ENCODE measurements at places on chromosomes 4 and X.

- DNase-seq, result no peak
Measured at GRCh38 chrX:1545776-1546408, 8.9 kb upstream of the P2RY8 start.

DNA sequence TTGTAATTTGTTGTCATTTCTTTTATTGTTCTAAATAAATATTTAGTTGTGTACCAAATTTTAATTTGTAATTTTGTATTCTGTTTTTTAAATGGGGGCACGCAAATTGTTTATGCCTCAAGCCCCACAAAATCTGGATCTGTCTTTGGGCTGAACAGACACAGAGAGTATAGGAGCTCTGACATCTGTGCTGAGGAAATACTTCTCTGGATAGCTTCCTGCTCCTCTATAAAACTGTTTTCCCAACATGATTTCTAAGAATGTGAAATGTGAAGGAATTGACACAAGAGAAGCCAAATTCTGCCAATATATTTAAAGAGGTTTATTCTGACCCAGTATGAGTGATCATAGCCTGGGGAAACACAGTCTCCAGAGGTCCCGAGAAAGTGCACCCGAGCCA lies 93.0 kb downstream of the IL13RA2 start:
- DNase-seq, result no peak

GRCh38 chrX:11266573-11267003 lies 26.6 kb upstream of the AMELX start:
- DNase-seq, result no peak

DNA sequence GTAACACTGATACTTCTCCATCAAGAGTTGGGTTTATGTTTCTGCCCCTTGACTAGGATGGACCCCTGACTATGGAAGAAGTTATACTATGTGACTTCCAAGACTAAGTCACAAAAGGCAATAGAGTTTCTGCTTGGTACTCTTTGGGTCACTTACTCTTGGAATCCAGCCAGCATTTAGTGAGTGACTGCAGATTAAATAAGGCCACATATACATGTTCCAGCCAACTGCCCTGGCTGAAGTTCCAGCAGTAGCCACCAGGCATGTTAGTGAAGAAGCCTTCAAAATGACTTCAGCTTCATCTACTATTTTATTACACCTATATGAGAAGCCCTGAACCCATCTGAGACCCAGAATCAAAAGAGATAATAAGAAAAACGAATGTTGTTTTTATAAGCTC lies 524.0 kb downstream of the DMD start:
- no peak for DNase-seq

- DNase-seq, result no peak
Measured at GRCh38 chrX:16643176-16643575, 6.8 kb upstream of the S100G start.

DNA sequence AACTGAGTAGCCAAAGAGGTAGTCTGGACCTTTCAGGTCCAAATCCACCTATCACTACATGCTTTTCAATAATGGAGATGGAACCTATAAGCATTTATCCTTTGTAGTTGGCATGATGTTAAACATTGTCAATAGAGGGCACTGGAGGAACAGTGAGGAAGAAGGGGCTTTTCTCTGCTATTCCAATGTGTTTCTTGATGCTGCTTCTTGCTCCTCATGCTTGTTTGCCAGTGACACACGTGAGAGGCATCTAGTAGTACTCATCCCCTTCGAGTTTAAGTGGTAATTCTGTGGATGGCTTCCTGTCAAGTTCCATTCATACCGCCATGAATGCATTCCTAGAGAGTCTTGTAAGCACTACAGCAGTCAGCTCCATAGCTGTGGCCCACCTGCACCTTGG lies 84.0 kb downstream of the NAA11 start:
- DNase-seq, result no peak

GRCh38 chr4:136001791-136002190 lies 1530.5 kb downstream of the PCDH18 start:
- DNase-seq, result no peak

DNA sequence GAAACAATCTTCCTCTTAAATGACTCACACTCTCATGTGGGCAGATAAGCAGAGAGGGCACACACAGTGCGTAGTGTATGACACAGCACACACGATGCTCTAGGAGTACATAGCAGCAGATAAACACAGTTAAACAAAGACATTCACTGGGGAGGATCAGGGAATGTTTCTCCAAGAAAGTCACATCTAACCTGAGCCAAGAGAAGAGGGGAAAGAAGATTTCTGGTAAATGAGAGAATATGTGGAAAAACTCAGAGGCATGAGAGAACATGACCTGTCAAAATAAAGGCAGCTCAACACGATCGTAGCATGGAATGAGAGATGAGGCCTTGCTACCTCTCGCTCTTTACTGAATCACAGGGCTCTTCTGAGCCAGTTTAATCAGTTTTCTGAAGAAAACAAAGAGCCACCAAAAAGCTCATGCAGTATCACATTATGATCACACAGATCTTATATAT lies 251.0 kb downstream of the ANK2 start:
- no peak for DNase-seq

GRCh38 chr4:164481306-164482091 lies 272.4 kb upstream of the SMIM31 start:
- no peak for DNase-seq

GRCh38 chr4:140715119-140715518 lies 41.1 kb downstream of the TBC1D9 start:
- DNase-seq, result no peak

DNA sequence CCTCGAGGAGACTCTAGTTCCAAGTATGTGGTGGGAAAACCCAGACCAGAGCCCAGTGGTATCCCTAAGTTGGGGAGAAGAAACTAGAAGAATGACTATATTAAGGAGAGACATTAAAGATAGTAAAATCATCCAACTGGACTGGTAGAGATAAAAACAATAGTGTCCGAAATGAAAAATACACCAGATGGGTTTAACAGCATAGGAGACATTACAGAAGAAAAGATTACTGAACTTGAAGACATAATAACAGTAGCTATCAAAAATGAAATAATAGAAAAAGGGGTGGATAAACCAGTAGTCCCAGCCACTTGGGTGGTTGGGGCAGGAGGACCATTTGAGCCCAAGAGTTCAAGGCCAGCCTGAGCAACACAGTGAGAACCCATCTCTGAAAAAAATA lies 31.9 kb downstream of the SMIM14 start:
- no peak for DNase-seq

DNA sequence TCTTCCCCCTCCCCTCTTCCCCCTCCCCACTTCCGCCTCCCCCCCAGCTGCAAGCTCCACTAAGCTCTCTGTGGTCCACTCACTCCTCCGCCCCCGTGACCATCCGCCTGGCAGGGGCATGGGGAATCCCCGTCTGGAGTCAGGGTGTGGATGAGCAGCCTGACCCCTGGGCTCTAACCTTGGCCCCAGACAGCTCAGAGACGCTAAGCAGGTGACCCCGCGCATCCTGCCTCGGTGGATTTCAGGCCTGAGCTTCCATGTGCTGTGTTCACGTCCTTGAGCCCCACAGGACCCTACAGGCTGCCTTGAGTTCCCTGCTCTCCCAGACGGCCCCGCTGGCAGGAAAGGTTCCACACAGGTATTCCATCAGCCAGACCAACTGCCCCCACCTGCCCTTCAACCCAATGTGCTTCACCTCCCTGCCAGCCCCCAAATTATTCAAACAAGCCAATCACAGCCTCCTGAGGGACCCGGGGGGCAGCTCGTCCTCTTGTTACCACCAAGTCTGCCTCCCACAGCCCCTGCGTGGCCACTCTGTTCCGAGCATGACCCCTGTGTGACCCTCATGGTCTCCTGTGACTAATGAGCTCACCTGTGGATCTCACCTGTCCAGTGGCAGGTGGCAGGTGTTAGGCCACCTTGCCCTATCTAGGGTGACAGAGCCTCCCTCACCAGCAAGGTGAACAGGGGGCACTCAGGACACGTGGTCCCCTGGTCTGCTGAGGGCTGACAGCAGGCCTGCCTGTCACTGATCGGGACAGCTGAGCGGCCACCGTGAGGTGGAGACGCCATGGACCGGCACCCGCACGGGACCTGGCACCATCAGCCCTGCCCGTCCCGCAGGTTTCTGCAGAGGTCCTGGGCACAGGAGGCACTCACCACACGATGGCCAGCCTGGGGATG lies 73.2 kb upstream of the MXD4 start:
- DNase-seq, result no peak

- no peak for DNase-seq
Measured at GRCh38 chrX:150845091-150845490, 53.4 kb downstream of the CD99L2 start.

DNA sequence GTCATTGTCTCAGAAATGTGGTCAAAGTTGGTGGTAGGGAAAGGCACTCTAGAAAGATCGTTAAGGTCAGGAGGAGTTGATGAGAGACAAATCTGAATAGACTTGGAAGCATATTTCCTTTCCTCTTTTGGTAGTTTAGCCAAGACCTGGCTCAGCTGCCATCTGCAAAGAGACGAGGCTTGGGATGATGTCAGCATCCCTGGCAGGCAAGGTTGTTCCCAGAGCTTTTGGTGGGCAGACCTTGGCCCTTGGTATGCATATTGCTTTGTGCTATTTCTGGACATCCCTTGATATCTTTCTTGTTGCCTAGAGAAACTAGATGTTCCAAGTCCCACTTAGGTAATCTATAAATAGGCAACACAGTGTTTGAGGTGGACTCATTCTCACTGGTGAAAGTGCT lies 82.4 kb upstream of the NAF1 start:
- no peak for DNase-seq

GRCh38 chr4:174316954-174317353 lies 33.2 kb downstream of the CEP44 start:
- no peak for DNase-seq

GRCh38 chr4:71338846-71339593 lies at the start of gene SLC4A4:
SLC4A4 (plus strand) TSS chr4:71339020.
- DNase-seq, result peak; percentile 21

- DNase-seq, result no peak
Measured at GRCh38 chr4:172096786-172097185, 283.6 kb downstream of the GALNTL6 start.

DNA sequence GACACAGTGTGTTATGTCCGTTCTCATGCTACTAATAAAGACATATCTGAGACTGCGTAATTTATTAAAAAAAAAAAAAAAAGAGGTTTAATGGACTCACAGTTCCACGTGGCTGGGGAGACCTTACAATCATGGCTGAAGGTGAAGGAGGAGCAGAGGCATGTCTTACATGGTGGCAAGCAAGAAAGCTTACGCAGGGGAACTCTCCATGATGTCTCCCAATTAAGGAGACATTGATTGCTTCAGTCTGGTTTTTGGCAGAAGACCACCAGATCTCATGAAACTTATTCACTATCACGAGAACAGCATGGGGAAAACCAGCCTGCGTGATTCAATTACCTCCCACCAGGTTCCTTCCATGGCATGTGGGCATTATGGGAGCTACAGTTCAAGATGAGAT lies 221.8 kb downstream of the ASMT start:
- no peak for DNase-seq

- DNase-seq, result no peak
Measured at GRCh38 chr4:87007528-87008446, 73.0 kb downstream of the AFF1 start.

GRCh38 chr4:126265888-126266287 lies 951.1 kb downstream of the FAT4 start:
- no peak for DNase-seq

- no peak for DNase-seq
Measured at GRCh38 chrX:39162322-39162735, 361.1 kb downstream of the MID1IP1 start.

GRCh38 chr4:175824076-175824475 lies 12.0 kb upstream of the GPM6A start:
- DNase-seq, result no peak

- no peak for DNase-seq
Measured at GRCh38 chr4:55754754-55755350, 64.7 kb upstream of the EXOC1L start.

- no peak for DNase-seq
Measured at GRCh38 chr4:73653695-73654106, 33.5 kb upstream of the RASSF6 start.

- no peak for DNase-seq
Measured at GRCh38 chr4:7398104-7398423, 36.7 kb downstream of the PSAPL1 start.

DNA sequence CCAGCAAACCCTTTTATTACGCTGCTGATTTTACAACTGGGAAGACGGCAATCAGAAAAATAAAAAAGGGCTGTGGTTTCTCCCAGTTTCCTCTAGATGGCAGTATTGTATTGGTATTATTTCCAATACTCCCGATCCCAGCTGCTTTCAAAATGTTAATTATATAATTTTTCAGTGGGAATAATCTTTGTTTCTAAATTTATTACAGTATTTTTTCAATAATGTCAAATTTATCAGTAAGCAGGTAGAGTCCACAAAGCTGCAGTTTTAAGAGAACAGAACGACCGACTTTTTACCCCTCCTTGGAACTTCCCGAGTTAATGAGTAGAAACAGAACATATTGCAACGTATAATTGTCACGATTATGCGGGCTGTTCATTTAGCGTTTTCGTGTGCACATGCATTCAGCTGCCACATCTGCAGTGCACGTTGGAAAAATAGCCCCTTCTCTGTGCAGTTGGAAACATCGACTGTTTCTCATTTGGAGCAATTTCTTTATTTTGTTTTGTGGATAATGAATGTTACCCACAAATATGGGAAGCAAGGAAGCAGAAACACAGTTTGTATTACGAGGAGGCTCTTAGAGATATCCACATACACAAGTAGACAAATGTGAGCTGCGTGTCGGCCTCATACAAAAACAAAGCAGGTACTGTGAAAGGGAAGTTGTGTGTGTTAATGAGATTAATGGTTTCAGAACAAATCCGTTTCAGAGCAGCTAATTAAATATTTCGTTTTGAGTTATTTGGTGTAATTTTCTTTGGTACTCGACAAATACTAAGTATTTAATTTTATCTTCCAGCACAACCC lies 188.0 kb downstream of the STIM2 start:
- peak; percentile 13 for DNase-seq

- DNase-seq, result no peak
Measured at GRCh38 chrX:13646154-13646549, 6.8 kb upstream of the TCEANC start.

- no peak for DNase-seq
Measured at GRCh38 chr4:13940921-13941320, 313.4 kb upstream of the BOD1L1 start.

- DNase-seq, result no peak
Measured at GRCh38 chrX:49238735-49239134, 3.5 kb downstream of the CCDC22 start.

- peak; percentile 74 for DNase-seq
Measured at GRCh38 chr4:141636082-141636770, at the start of gene IL15. IL15 (plus strand) TSS chr4:141636583; CDS start chr4:141719465, 82,882 bp downstream.

DNA sequence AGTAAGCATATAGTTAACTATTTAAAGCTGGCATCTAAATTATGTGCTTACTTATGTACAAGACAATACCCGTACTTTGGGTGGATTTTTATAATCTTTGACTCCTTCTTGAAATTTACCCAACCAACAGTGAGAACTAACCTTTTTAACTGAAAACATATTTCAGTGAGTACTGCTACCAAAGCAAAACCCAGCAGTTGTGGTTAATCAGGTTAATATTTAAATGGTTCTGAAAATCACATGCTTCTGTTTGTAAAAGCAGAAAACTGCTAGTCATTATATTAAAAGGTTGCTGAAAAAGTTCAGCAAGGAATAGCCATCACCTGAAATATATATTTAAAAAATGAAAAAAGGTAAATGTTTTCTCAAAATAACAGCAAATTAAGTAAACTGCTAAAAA lies 20.0 kb downstream of the UBE2D3 start:
- no peak for DNase-seq

All from GM12892 (cell line).